ENCODE measurements at places on chromosomes 7 and 10.

DNA sequence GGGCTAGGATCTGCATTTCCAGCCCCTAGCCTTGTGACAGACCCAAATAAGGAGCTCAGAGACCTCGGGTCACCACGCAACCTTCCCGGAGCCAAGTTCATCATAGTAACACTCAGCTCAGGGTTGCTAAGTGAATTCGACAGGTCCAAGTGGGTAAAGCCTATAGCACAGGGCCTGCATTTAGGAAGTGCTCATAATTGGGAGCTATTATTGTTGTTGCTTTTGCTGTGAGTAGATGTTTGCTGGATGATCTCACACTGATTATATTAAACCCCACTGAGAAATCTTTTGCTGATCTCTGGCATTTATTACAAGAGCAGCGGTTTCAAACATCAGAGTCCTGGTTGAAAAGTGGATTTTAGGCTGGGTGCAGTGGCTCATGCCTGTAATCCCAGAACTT, 20.3 kb upstream of the SAR1A start:
- DNase-seq: no peak

DNA sequence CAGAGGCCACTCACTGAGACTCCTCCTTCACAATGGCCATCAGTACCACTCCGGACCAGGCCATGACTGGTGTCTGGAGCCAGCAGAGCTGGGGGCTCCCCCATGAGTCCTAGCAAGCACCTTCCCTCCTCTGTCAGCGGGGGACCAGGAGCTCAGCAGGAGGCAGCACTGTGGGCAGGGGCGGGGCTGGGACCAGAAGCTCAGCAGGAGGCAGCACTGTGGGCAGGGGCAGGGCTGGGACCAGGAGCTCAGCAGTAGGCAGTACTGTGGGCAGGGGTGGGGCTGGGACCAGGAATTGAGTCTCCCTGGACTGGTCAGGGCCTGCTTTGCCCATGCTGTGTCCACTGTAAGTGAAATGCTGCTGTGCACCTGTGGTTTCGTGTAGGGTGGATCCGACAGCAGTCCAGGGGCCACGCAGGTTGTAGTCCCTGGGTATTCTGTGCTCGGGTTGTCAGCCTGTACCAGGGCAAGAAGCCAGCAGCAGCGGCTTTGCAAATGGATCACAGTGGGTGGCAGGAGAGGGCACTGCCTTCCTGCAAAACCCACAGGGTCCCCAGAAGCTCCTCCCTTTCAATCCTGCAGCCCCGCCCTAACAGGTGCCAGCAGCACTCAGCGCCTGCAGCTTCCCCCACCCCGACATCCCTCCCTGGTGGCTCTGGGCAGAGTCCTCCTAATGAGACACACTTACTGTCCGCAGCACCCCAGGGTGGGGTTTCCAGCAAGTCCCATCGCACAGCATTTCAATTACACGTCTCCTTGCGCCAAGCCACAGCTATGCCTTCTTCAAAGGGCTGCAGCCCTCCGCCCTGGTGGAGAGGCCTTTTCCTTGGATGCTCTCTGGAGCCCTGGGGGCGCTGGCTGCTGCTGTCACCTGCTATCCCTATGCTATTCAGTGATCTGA, 220.5 kb downstream of the TCERG1L start:
- DNase-seq: peak; percentile 1

DNA sequence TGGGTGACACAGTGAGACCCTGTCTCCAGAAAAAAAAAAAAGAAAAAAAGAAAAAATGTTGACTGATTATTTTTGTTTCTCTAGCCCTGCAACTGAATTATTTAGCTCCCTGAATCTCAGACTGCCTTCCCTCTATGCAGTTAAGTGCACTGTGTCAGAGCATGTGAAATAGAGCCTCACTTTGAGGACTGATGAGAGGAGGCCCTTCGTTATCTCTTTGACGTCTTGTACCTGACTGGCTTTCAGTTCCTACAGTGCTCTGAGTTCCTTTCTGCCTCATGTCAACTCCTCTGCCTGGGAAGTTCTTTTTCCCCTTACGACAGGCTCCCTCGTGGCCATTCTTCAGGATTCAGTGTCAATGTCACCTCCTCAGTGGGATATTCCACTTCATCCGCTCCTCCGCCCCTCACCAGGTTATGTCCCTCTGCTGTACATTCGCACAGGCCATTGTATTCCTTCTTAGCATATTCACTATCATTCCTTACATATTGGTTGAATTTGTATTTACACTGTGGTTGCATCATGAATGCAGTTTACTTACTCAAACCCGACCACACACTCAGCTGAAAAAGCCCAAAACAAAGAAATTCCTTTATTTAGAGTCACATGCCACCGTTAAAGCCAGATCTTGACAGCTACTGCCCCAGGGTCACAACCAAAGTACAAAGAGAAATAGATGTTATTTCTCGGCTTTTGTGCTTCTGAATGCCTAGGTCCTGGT, 18.1 kb upstream of the CAMK2G start:
- DNase-seq: no peak

- no peak for DNase-seq
Measured at GRCh38 chr10:11035301-11035991, 17.8 kb downstream of the CELF2 start.

DNA sequence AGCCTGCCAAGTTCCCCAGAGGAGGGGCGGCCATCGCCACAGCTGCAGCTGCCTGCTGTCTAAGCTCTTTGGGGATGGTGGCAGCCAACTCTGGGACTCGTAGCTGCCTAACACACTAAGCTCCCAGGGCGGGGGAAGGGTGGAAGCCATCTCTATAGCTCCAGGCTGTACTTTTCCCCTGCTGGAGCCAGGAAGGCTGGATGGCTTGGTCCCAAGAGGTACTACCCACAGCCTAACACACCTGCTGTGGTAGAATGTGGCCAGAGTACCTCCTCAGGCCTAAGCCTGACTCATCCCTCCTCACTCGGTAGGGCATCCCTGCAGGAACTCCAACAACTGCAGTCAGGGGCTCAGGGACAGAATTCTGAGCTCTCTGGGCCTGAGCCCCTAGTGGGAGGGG, 151.7 kb upstream of the TAC1 start:
- no peak for DNase-seq

GRCh38 chr7:155567646-155568332, 21.4 kb upstream of the CNPY1 start:
- no peak for DNase-seq

GRCh38 chr10:75246506-75246905, 10.7 kb upstream of the COMTD1 start:
- no peak for DNase-seq

DNA sequence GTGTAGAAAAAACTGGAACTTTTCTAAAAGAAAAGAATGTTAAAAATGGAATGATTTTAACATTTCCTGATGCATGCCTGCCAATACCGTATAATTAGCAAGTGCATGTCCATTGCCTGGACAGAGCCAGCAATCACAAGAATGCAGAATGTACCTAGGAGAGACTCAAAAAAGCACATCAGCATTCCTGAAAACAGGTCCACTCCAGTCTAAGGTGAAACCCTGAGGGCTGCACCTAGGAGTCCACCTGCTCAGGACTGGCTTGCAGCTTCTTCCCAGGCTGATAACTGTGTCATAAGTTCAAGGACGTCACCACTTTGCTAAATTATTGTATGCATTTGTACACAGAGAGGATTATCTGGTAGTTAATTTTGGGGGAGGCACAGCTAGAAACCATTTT, 5.4 kb downstream of the CCDC201 start:
- DNase-seq: no peak

GRCh38 chr7:68371985-68372384, 1226.3 kb upstream of the AUTS2 start:
- no peak for DNase-seq

- no peak for DNase-seq
Measured at GRCh38 chr10:111989136-111989911, 194.2 kb downstream of the GPAM start.

DNA sequence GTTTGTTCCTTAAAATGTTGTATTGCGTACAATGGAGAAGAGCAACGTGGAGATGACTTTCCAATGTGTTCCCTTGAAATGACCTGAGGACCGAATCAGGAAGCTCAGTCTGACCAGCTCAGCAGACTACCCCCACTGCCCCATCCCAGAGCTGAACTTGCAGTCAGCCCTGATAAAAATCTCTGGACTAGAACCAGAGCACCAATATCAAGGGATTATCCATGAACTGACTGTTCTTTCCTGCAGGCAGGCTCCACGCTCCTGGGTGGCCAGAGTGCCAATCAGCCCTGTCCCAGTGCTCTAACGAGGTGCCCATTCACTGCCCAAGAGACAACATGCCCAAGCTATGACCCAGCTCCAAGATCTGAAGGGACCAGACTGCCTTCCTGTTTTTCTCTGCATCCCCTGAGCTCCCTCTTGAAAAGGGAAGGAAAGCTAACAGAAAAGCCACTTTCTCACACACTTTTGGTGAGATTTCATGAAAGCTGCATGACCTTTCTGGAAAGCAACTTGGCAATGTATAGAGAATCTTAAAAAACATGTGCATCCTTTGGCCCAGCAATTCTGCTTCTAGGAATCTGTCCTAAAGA, 130.2 kb downstream of the KCNMA1 start:
- DNase-seq: no peak

- DNase-seq: no peak
Measured at GRCh38 chr10:36096576-36096975, 454.5 kb upstream of the FZD8 start.

GRCh38 chr10:74822521-74823089, 3.8 kb upstream of the KAT6B start:
- no peak for DNase-seq

DNA sequence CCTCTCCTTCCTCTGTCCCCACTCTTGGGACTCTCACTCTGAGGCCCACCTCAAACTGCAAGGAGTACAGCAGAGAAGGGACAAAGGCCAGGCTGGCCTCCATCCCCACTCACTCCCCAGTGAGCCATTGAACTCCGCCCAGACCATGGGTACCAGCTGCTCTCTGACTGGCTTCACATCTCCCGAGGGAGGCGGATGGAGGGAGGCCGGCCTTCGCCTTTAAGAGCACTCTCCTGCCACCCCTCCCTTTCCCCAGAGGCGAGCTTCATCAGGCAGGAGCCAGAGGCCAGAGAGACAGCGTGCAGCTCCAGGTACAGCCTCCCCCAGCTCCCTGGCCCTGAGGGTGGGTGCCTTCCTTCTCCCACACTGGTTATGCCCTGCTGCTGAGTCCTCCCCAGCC, 1.8 kb upstream of the LDB3 start:
- no peak for DNase-seq

GRCh38 chr10:133180965-133181639, 21.1 kb downstream of the KNDC1 start:
- no peak for DNase-seq

GRCh38 chr7:124697746-124698145, 67.8 kb downstream of the GPR37 start:
- no peak for DNase-seq

DNA sequence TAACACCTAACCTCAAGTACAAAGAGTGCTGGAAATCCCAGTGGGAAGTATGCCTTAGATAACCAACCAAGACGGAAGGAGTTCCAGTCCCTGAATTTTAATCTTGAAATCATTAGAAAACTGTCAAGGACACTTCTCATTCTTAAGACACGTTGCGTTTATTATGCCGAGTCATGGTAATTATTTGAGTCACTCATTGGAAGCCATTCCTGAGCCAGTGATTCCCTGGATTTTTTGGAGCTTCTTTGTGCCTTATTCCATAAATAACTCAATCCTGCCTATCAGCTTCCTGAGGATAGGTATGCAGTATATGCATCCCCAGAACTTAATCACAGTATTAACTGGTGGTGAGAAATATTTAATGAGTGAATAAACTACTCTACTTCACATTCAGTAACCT, 77.4 kb downstream of the PPP1R17 start:
- no peak for DNase-seq

GRCh38 chr10:59563531-59563930, 146.1 kb downstream of the SLC16A9 start:
- no peak for DNase-seq

GRCh38 chr7:71349682-71350481, 217.9 kb downstream of the GALNT17 start:
- DNase-seq: no peak

DNA sequence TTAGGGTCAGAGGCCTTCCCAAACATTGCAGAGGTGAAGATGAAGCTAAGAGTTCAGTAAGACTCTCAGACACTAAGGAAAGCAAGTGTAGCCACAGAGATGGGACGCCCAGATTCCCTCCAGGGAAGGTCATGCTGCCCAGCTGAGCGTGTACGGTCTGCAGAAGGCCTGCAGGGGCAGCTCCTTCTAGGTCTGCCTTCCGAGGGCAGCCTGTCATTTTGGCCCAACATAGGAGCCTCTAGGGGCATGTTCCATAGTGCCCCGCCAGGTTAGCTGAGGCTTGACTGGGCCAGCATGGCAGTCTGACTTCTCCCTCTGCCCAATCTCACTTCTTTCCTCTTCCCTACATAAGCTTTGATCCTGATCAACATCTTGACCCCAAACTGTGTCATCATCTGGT, 130.7 kb downstream of the PIP4K2A start:
- DNase-seq: no peak

DNA sequence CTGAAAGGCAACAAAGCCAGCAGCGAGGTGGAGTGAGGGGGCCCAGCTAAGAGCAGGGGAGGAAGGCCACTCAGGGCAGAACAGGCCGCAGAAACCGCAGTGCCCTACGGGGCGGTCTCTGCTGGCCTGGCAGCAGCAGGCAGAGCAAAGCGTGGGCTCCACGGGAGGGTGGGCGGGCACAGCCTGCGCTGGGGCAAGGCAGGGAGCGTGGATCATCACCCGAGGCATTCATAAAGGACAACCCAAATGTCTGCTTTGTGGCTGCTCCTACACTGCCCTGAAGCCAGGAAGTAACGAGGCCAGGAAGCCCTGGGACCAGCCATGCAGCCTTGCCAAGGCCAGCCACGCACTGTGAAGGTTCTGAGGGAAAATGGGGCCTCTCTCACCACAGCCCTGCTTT, 127.5 kb downstream of the MAD1L1 start:
- DNase-seq: no peak

DNA sequence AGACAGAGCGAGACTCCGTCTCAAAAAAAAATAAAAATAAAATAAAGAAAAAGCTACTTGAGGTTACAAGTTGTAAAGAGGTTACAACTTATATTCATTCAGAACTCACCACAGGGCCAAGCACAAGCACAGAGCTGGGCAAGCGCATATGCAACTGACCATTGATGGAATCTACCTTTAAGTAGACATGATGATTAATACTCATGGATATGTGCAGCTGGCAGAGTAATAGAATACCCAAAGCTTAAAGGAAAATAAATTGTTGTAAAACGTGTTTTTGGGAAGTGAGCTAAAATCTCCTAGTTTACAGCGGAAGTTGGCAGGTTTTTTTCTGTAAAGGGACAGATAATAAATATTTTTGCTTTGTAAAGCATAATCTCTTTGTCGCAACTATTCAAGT, 111.6 kb downstream of the TMEM168 start:
- DNase-seq: no peak

Measured in NCI-H1694 treated with DMSO at 0.1 percent for 48 hours (cell line).